ENCODE measurements at places on chromosomes 3 and 15.

DNA sequence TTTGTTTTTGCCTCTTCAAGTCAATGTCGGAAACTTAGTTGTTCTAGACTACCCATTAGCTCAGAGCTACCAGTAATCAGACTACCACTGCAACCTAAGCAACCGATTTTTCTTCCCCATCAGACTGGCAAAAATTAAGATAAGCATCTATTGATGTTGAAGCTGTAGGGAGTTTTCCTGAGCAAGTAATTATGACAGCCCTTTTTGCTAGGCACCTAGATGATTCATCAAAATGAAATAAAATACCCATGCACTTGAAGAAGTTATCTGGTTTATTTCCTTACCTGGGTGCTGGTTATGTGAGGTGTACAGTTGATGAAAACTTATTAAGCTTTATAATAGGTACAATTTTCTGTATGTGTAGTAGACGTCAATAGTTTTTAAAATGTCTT is 554 bp upstream of the COMMD4 start:
- DNase-seq: no peak

DNA sequence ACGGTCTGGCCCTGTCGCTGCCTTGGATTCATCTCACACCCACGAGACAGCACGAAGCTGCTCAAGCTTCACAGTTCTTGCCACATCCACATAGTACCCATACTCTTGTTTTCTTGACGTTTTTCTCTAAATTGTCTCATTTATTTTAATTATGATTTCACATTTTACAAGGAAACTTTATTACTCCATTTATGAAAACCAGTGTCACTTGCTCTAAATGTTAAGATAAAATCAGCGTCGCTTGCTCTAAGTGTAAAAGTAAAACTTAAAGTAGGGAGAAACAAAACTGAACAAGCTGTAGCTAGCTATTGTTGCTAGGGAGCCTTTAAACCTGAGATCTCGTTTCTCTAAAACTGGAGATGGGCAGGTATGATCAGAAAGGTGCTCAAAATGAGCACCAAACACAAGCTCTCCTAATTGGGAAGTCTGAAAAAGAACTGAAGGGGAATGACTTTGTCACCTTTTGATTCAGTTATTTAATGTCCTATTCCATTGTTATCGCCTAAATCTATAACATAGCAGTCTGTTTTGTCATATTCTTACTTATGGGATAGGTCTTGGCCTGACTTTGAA is 680 bp downstream of the IFT122 start:
- DNase-seq: no peak

DNA sequence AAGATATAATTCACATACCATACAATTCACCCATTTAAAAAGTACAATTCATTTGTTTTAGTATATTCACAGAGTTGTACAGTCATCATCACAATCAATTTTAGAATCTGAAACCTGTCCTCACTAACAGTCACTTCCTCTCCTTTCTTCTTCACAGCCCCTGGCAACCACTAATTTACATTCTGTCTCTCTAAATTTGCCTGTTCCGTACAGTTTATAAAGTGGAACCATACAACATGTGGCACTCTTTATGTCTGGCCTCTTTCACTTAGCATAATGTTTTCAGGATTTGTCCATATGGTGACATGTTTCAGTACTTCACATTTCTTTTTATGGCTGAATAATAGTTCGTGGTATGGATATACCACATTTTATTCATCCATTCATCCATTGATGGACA is 22.7 kb downstream of the ERICH6 start:
- DNase-seq: no peak

DNA sequence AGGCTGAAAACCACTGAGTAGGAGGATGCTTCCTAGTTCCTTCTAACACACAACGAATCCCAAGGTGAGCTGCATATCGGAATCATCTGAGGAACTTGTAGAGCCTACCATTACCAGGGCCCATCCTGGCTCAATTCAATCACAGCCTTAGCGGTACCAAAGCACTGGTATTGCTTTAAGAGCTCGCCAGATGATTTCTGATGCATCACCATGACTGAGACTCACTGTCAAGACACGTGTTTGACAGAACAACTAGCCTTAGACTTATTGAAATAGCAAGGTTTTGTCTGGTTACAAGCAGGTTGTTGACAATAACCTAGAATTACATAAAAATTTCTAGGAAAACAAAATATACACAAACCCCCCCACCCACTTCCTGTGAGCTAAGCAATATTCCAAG is 68.5 kb downstream of the CBLB start:
- DNase-seq: no peak

DNA sequence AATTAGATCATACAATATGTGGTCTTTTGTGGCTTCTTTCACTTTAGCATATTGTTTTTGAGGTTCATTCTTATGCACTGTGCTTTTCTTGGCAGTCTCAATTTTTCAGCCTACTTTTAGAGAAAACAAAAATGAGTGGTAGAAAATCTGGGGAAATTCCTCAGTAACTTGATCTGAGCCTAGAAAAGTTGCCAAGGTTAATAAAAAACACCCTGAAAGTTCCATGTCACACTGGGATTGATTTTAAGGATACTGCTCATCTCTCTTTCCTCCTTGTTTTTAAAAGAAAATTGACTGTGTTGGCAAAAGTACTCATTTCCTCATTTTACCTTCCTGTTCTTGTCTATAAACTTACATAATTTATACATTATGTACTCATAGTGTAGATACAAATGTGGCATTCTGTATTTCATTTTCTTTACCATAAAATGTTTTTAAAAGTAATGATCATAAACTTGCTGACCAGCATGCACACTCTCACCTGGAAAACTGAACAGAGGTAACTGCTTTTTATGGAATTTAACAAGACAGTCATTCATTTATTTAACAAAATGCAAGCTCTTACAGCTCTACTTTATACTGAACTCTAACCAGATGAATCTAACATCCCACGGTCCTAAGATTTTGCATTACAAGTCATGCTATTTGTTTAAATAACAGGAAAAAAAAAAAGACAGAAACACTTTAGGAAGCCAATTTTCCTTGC is 28.6 kb upstream of the SH3BP5 start:
- DNase-seq: no peak

- no peak for DNase-seq
These were observed 169.0 kb downstream of the GHSR start for GRCh38 chr3:172279191-172279640.

- no peak for DNase-seq
These were observed 92.9 kb downstream of the APBA2 start for GRCh38 chr15:28978661-28979060.

- DNase-seq: no peak
These were observed 30.9 kb upstream of the ZNF148 start for GRCh38 chr3:125406070-125406469.

DNA sequence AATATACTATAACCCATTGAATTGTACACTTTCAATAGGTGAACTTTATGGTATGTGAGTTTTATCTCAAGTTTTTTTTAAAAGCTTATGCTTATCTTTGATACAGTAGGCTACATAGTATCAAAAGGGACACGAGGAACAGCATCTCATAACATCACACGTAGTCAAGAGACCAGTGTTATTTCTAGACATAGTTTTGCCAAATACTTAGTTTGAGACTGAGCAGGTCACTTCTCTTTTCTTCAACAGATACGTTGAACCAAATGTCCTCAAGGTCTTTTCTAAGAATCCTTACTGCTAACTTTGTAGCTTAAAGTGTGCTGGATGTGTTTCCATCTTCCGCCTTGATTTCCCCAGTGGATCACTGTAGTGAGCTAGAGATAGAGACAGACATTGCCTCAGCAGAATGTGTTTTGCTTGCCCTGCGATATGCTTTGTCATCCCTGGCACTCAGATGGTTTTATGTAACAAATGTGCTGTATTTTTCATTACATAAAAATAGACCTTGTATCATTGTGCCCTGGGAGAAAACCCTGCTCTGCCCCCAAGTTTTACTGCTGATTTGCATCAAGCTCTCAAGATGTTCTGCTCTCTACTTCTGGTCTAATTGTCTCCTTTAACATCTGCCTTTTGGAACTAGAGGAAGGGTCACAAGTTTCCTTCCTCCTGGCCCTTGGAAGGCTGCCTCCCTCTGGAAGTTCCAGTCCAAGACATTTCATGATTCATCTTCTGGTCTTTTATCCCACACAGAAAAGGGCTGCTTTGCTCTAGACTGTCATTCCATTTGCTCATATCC is 426.4 kb upstream of the RGMA start:
- DNase-seq: no peak

- DNase-seq: no peak
These were observed 100.3 kb upstream of the CADPS start for GRCh38 chr3:62975566-62975965.

DNA sequence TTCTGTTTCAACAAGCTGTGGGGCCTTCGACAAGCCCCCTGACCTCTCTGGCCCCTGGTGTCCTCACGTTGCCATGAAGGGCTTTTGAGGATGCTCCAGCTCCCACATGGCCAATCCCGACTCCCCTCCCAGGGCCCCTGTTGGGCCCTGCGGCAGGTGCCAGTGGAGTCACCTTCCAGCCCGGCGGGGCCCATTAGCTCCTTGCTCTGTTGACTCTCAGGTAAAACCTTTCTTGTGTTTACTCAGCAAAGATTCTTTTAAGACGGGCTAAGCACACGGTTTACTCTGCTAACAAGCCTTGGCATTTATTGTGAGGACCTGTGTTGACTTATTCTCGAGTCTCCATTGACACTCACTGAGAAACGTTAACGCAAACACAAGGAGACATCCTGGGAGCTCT is 15.0 kb downstream of the RPLP1 start:
- DNase-seq: no peak

DNA sequence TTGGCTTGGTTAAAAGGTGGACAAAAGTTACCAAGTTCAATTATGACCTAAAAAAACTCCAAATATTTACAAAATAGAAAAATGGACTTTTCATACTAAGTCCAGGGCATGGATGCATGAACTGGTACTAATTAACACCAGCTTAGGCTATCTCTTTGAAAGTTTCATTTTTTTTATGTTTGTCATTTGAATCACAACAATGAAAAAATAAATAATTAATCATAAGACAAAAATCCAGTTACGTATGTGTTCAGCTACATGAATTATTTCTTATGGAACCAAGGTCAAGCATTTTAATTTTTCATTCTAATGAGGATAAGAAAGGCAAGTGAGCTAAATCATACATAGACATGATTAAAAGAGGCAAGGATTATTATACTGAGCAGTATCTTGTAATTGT is 23.7 kb upstream of the STRIT1 start:
- no peak for DNase-seq

- DNase-seq: no peak
These were observed 5.7 kb upstream of the GAP43 start for GRCh38 chr3:115617591-115617990.

DNA sequence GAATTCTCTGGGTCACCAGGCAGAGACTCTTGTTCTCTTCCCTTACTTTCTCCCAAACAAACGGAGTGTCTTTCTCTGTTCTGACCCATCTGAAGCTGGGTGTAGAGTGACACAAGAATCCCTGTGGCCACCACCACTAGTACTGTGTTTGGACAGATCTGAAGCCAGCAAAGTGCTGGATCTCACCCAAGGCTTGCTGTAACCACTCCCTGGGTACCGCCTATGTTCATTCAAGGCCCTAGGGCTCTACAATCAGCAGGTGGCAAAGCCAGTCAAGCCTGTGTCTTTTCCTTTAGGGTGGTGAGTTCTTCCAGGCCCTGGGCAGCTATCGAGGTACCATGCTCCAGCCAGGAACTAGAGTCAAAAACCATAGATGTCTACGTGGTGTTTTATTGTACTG is 149.2 kb upstream of the CTNNB1 start:
- DNase-seq: no peak

DNA sequence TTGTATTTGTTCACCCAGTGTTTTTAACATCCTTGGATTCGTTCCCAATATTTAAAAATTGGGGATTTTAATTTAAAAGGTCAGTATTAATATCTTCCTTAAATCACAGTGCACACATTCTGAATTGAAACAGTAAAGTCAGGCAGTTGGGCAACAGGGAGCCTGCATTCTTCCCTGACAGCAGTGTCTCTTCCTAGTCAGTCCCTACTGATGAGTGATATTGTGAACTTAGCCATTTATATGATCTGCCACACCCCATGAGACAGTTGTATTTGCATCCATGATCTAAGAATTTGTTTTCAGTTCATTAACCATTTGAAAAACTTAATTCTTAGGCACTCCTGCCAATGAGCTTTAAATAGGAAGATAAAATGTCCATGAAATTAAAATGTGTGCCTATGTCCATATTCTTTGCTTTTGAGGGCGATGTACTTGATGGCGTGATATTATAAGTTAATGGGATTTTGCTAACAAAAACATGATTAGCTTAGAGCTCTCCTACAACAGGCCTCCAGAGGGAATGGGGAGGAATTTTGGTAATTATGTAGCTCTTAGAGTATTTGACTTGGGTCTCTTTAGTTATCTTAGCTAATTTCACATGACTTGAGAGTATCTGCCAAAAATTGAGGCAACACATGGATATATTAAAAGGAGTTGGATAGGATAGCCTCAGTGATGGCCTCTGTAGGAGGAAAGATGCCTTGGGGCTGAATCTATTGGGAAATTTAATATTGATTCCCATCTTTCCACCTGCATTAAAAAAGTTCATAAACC is 219.3 kb downstream of the PTPRG start:
- DNase-seq: no peak

DNA sequence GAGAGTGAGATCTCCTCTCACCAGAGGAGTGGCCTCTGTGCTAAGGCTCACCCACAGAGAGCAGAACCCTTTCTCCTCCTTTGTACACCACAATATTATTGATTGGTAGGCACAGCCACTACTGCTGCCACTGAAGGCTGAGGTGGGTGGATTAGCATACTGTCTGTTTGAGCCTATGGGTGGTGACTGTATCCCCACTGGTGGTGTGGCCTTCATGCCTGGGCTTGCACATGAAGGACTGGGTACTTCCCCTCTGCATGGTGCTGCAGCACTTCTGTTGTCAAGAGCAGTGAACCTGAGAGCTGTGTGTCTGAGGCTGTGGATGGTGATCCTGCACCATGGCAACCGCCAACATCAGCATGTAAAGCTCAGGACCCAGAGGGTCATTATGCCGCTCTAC is 35.7 kb upstream of the NECTIN3 start:
- DNase-seq: no peak

DNA sequence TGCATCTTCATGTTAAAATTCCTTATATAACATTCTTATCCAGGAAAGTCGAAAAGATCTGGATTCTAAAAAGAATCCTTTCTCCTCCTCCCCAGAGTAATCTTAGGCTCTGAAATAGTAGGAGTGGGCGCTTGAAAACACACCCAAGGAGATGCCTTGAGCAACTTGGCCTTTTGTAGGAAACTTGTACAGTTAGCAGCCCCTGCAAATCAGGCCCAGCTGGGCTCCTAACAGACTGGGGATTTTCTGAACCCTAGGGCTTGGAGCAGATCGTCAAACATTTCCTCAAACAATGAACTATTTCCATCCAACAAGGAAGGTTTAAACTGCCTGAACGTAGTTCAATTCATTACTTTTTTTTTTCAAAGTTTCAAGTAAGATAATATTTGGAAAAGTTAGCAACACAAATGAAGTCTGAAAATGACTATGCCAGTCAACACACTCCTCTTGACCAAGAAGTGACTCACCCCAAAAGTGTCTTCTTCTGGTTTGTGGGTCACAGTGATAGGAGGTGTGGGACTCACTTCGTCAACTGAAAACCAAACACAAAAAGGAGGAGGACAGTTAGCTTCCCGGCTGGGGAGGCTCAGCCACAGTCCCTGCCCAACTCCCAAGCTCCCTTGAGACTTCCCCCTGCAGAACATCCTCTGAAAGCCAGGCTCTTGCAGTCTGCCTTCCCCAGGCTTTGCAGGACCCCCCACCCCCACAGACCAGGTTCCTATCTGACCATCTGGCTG is 129.7 kb downstream of the NTRK3 start:
- no peak for DNase-seq

- DNase-seq: no peak
These were observed 210.6 kb downstream of the ATP8B4 start for GRCh38 chr15:49908236-49908932.

- no peak for DNase-seq
These were observed 24.2 kb downstream of the STARD5 start for GRCh38 chr15:81299630-81300273.

- no peak for DNase-seq
These were observed 39.6 kb upstream of the ITGA11 start for GRCh38 chr15:68471541-68471940.

Data from activated naive CD4-positive, alpha-beta T cell (primary cell).